ENCODE measurements at places on chromosomes 2 and 18.
A peak's percentile ranks its signal among the peaks of the same experiment; 100 is the strongest.

- no peak for DNase-seq
Observed at GRCh38 chr2:98898423-98898841, 37.6 kb downstream of the CRACDL start.

DNA sequence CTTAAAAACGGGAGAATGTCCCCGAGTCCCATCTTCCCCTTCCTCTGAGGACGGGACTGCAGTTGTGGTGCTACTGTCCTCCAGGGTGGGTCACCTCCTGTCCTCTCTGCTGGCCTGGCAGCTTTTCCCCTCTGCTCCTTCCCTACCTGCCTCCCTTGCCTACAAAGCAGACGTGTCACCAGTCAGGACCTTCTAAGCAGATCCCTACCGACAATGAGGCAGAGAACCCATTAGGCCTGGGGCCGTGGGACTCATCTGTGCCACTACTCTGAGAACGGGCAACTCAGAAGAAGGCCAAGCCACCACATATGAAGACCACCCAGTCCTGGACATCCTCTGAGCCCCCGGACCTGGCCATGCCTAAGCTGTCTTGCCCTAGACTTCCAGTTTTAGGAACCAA lies 103.0 kb upstream of the TEX51 start:
- DNase-seq, result no peak

- peak; percentile 53 for DNase-seq
Observed at GRCh38 chr2:189521699-189522434, 58.7 kb downstream of the SLC40A1 start.

DNA sequence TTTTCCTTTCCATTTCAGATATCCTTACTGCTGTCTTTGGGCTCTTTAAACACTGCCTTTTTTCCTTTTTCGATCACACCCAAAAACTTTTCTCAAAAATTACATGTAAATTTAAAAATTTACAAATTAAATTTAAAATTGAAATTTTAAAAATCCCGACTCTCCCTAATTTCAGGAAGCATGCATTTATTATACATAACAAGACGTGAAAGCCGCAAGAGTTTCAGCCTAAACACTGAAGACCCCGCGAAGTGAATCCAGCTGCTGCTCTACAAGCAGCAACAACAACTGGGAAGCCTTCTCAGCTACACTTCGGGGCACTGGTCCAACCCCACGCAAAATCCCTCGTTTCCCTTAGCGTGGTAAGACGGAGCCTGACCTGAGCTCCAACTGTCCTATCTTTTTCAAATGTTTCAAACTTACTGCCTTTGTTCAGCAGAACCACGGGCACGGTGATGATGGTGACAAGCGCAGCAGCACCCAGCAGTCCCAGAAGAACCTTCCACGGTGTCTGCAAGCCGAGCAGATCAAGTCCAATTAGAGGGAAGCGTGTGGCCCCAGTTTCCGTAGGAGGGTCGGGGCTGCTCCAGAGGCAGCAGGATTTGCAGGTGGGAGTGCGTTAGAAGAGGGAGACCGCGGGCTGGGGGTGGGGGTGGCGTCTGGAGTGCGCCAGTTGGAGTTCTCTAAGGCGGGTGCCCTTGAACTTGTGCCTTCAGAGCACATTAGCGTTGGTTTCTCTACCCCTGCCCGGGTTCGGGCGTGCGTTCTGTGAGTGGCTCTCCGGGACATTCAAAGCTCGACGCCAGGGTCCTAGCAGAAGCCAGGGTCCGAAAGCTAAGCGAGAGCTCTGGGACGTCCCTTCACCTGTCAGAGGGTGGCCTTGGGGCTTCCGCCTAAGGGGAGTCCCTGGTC lies 783 bp downstream of the DPP4 start:
- DNase-seq, result peak; percentile 57

DNA sequence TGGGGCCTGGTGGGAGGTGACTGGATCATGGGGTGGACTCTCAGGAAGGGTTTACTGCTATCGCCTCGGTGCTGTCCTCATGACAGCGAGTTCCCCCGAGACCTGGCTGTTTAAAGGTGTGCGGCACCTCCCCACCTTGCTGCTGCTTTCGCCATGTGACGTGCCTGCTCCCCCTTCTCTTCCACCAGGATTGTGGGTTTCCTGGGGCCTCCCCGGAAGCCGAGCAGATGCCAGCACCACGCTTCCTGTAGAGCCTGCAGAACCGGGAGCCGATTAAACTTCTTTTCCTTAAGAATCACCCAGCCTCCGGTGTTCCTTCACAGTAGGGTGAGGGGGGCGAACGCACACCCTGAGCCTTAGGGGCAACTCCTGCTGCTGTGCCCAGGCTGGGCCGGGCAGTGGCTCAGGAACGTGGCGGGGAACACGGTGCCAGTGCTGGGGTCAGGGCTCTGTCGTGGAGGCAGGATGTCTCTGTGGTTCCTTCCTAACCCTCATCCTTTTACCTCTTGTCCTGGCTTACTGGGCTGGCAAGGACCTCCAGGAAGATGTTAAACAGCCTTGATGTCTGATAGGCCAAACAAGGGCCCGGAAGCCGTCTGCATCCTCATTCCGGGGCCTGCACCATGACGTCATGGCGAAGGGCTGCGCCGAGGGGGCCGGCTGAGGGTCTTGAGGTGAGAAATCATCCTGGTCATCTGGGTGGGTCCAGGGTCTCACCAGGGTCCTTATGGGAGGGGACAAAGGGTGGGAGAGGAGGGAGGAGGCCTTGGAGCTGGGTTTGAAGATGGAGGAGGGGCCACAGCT lies 12.7 kb downstream of the NEU4 start:
- DNase-seq, result no peak

GRCh38 chr2:2867397-2867979 lies 510.1 kb downstream of the EIPR1 start:
- DNase-seq, result no peak

GRCh38 chr2:36464006-36464721 lies 108.6 kb downstream of the CRIM1 start:
- peak; percentile 33 for DNase-seq

DNA sequence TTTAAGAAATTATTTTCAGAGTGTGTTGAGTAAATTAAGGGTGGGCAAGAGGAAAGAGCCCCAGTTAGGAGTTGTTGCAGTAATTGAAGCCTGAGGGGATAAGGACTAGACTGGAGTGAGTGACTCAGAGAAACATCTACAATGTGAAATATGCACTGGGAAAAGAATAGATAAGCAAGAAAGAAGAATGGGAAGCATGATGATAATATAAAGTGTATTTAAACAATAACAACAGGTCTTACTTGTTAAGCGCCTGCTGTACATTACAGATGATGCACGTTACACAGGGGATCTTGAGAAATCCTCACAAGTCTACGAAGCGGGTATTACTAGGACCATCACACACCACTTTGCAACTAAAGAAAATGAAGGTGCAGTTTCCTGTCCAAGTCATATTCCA lies 73.6 kb upstream of the STK17B start:
- peak; percentile 83 for DNase-seq

GRCh38 chr2:239818531-239819011 lies 206.6 kb downstream of the NDUFA10 start:
- DNase-seq, result no peak

DNA sequence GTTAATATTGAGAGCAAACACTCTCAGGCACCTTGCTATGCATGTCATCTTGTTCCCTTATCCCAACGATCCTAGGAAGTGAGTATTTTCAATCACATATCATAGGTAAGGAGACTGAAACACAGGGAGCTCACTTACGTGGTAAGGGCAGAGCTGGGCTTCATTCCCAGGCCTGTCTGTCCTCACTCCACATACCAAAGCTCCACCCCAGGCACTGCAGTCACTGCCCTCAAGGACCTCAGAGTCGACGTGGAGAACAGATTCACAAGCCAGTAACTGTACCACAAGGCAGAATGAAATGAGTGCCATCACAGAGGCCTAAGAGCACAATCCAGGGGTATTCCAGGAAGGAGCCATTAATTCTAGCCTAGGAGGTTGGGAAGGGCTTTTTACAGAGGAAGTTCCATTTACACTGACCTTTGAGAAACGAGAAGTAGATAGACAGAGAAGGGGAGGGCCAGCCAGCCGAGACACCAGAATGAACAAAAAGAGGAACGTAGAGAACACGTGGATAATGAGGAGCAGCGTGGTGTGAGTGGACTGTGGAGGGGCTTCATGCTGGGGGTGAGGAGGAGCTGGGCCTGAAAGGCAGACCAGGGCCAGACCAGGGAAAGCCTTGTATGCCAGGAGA lies 48.6 kb downstream of the KIAA2012 start:
- DNase-seq, result no peak

GRCh38 chr2:95015261-95015912 lies 10.1 kb upstream of the MAL start:
- no peak for DNase-seq

- no peak for DNase-seq
Observed at GRCh38 chr2:204298404-204298803, 246.9 kb upstream of the PARD3B start.

- DNase-seq, result peak; percentile 92
Observed at GRCh38 chr2:37189452-37190153, 1.1 kb upstream of the SULT6B1 start.

DNA sequence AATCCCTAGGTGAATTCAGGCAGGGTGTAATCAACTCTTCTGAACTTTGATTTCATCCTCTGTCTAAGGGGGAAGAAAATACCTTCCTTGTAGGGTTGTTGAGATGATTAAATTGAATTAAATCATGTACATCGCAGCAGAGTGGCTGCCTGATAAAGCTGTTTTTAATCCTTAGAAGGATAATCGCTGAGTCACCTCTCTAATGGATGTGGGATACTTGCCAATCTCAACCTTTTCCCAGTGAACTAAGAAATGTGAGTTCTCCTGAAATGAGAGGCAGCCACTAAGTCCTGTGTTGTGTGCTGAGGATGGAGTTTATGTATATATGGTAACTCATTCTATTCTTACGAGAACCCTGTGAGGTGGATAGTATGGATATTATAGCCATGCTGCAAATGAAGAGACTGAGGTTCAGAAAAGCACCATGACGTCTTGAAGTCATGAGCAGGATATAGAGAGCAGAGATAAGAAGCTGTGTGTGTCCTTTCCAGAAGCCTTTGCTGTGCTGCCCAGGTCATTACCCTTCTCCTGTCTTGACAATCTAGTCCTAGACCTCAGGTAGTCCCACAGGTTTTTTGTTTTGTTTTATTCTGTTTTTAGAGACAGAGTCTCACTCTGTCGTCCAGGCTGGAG lies 93.3 kb downstream of the HNRNPLL start:
- DNase-seq, result peak; percentile 87

GRCh38 chr2:120012771-120013596 lies at the start of gene EPB41L5:
TSS of gene EPB41L5 (plus strand) at chr2:120013077. CDS start at chr2:120019085, 6,008 bp downstream.
- DNase-seq, result peak; percentile 94

DNA sequence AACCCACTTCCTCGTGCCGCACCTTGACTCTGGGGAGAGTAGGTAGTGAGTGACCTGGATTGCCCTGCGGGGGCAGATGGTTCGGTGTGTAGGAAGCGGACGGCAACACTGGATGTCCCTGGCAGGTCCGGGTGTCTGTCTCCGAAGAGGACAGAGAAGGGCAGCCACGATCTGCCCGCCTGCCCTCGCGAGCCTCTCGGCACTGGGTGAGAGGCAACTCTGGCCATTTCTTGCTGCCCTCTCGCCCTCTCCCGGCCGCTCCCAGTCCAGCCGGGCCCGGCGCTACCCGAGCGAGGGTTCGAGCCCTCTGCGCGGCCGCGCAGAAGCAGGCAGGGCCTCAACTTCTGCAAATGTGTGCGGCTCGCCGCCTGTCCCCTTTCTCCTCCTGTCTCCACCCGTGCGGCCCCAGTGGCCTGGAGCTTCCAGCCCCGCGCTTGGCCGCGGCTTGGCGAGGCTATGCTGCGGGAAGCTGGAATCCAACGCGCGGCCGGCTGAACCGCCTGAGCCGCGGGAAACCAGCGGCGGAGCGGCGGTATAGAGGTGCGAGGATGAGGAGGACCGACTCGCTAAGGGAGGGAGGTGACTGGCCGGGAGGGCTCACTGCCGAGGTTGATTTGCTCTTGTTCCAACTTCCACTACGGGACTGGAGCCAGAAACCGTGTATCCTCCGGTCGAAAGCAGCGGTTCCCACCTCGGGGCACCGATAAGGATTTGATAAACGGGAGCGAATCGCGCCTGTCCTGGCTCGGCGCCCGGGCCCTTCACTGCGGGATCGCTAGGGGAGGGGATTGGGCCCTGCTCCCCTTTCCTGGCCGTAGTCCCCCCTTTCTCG lies 1.5 kb downstream of the EPAS1 start:
- DNase-seq, result peak; percentile 69

- peak; percentile 41 for DNase-seq
Observed at GRCh38 chr2:241584436-241584835, 25.9 kb downstream of the BOK start.

DNA sequence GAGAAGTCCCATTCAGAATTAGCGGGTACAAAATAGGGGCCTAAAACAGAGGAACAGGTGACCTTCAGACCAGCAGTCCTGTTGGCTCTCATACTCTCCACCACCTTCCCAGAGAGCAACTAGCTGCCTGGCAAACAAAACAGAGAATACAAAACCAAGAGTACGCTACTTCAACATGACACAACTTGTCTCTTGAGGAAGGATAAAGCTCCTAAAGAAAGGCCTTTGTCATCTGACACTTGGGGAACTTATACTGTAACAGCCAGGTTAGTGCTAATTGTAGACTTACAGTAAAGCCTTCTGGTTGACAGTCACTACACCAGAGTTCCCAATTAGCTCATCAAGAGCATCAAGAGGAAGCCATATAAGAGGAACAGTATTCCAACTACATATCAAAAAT lies 282.1 kb upstream of the NT5C1B start:
- no peak for DNase-seq

DNA sequence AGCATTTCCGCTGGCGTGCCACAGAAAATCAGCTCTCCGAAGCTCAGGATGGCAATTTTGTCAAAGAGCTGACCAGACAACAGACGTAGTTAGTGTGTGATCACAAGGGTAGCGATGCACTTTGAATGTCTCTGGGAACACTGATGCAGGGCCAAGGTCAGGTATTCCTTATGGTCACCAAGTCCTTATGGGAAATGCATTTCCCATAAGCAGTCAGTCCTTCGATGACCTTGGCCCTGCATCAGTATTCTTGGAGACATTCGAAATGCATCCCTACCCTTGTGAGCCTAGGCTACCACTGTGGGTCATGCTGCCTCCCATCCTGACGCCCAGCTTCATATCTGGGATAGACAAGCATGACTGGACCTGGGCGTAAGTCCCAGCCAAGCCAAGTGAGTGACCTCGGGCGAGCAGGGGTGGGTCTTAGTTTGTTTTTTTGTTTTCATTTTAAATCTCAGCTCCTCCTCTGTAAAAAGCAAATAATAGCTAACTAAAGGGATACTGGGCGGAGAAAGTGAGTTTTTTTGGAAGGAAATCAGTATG lies 13.6 kb downstream of the ABCG5 start:
- DNase-seq, result no peak

GRCh38 chr2:11159574-11160170 lies 4.4 kb downstream of the SLC66A3 start:
- no peak for DNase-seq

DNA sequence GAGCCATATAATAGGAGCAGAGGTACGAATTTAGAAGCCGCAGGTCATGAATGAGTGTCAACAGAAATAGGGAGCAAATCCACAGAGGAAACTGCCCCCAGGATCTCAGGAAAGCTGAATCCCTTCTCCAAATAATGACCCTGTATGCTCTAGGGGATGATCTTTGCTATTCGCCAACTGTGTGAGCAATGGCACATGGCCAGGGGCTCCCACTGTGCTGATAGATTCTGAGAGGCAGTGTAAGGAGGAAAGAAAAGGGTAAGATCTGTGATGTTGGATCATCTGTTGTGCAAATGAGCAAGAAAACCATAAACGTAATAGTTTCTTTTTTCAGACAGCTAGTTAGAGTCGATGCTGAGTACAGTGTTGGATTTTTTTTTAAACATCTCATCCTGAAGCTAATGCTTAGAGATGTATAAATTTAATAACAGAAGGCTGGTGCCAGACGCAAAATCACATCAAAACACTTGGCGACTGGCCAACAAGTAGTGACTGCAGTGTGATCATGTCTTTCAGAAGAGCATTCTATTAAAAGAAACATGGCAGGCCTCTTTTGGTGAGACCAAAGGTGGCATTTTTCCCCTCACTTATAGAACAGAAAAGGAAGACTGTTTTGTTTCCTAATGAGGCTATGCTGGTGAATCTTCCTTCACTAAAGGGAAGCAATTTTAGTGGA lies 77.4 kb downstream of the ABCA12 start:
- DNase-seq, result no peak

All from amniotic epithelial cell (primary cell).